ENCODE measurements at places on chromosomes 7 and 10.

DNA sequence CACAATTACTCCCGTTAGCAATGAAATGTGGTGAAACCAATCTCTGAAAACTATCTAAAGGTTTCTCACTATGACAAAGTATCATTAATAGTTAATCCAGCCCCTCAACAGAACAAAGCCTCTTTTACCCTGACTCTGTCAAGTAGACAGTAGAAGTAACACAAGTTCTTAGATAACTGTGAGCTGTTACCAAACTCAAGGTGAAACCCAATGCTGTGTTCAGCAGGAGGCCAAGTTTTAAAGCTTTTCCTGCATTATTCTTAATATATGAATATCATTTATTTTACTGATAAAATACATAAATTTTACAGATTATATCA is 109.1 kb downstream of the SRPK2 start:
- DNase-seq = no peak

GRCh38 chr10:6619660-6620059 is 39.6 kb upstream of the PRKCQ start:
- no peak for DNase-seq

DNA sequence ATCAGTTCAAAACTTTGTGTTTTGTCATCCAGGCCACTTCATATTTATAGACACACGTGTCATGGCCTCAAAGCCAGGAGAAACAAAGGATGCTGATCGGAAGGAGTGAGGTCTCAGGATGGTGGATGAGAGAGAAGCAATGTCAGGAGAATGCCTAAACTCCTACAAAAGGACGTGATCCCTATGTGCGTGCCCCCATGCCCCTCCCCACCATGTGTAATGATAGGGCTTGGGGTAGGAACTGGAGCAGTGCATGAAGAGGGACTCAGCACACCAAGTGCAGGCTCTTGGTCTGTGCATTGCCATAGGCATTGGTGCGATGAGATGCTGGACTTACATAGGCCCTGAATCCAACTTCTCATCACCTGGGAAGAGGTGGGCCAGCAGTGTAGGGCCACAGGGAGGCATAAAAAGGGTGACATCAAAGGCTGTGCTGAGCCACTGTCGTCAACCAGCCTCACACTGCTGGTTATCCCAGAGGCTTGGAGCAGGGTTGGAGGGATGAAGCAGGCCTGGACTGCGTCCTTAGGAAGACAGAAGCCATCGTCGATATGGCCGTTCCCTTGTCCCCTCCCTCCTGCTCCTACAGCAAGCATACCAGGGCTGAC is 46.9 kb upstream of the GDF10 start:
- no peak for DNase-seq

DNA sequence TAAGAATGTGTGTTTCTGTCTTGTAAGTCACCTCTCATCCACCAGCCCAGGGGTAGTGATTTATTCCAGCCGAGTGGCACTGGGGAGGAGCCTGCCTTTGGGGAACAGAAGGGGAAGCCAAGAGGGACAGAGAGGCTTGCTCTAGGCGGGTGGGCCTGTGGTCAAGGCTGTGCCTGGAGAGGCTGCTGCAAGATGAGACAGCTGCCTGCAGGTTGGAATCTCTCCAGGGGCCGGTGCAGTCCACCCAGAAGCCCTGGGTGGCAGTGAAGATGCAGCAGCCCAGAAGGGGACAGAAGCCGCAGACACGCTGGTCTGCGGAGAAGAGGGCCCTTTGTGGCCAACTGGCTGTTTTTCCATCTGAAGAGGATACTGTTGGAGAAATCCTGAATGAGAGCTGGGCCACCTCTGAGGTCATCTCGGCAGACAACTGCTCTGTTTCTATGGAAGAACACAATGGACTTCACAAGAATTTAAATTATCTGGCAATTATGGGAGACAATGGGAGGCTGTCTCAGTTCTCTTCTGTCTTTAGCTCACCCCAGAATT is 175.7 kb downstream of the GFRA1 start:
- DNase-seq = peak; percentile 33

- DNase-seq = no peak
These were observed 14.9 kb upstream of the ZNRF2 start for GRCh38 chr7:30269490-30269889.

All from neural progenitor cell (in vitro differentiated cells).